K562 (cell line): ENCODE measurements at places on chromosomes 7 and 10. TPM values are rescaled to one million over a fixed set of nuclear protein-coding genes. Genes with fewer than 3 reads are reported as not detected.

Gene AKR1D1
- not detected in 2 replicates for total RNA-seq

Gene AOC1
- total RNA-seq, result not detected in 2 replicates

Gene TMEM229A
- total RNA-seq, result not detected in 2 replicates

Gene LIPN
- not detected in 2 replicates for total RNA-seq

Gene BLNK
- 0.20 TPM in 1 of 2 replicates, not detected in the other for total RNA-seq

Gene SLC26A4
- total RNA-seq, result 0.54 and 0.55 TPM in 2 replicates

Gene CLDN3
- total RNA-seq, result 0.29 TPM in 1 of 2 replicates, not detected in the other

Gene MNX1
- total RNA-seq, result 8.0 and 9.5 TPM in 2 replicates

Gene CFAP46
- total RNA-seq, result not detected in 2 replicates

Gene CALCR
- total RNA-seq, result 0.09 and 0.16 TPM in 2 replicates

Gene GPRIN2
- total RNA-seq, result not detected in 2 replicates

Gene MYO3A
- not detected in 2 replicates for total RNA-seq

Gene POU6F2
- 1.5 and 2.5 TPM in 2 replicates for total RNA-seq

Gene SPDYE11
- total RNA-seq, result not detected in 2 replicates

Gene ARHGEF35
- 0.22 and 0.49 TPM in 2 replicates for total RNA-seq

Gene SORCS3
- not detected in 2 replicates for total RNA-seq

Gene TMEM236
- total RNA-seq, result 0.04 TPM in 2 replicates

Gene TRIM73
- 1.2 and 1.4 TPM in 2 replicates for total RNA-seq

Gene ZNF746
- total RNA-seq, result 30.7 and 31.6 TPM in 2 replicates

Gene LIPJ
- not detected in 2 replicates for total RNA-seq

Gene SP4
- 4.9 and 5.8 TPM in 2 replicates for total RNA-seq

Gene VTI1A
- 20.4 and 21.2 TPM in 2 replicates for total RNA-seq

Gene ZEB1
- 6.6 and 7.0 TPM in 2 replicates for total RNA-seq

Gene SYT15
- 0.65 and 0.82 TPM in 2 replicates for total RNA-seq

Gene EXOC6
- 24.7 and 25.0 TPM in 2 replicates for total RNA-seq

Gene SPDYE8
- not detected in 2 replicates for total RNA-seq

Gene NPFFR1
- not detected in 2 replicates for total RNA-seq

Gene DGKI
- total RNA-seq, result not detected in 2 replicates
